Kidney tubule cell (primary cell): ENCODE measurements at places on chromosomes 16 and 17.
A peak's percentile ranks its signal among the peaks of the same experiment; 100 is the strongest.

- DNase-seq: no peak
These were observed 1.5 kb downstream of the HLF start for GRCh38 chr17:55266051-55266957.

- peak; percentile 52 for DNase-seq
These were observed 3.1 kb upstream of the HOXB2 start for GRCh38 chr17:48547808-48548522.

- no peak for DNase-seq
These were observed 138.4 kb downstream of the PRKCB start for GRCh38 chr16:23974223-23974622.

DNA sequence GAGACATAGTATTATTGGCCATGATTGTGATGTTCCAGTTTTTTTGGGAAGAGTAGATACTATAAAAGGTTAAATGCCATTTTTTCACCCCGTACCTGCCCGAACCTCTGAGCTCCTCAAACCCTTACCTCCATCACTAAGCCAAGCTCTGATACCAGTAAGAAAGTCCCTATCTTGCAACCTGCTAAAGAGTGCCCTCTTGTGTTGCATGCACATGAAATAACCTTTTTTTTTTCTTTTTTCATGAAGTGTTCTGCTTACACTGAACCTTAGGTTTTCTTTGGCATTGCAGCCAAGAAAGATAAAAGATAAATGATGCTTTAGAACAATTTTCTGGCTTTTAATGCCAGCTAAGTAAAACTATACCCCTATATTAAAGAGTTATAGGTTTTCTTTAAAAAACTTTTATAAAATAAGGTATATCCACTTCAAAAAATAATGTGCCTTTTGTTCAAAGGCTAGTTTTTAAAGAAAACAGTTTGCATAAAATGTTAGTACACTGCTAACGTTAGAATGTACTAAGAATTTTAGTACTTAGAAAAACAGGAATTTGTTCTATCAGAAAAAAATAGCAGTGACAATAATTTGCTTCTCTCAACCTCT is 295.3 kb upstream of the PMFBP1 start:
- peak; percentile 57 for DNase-seq

DNA sequence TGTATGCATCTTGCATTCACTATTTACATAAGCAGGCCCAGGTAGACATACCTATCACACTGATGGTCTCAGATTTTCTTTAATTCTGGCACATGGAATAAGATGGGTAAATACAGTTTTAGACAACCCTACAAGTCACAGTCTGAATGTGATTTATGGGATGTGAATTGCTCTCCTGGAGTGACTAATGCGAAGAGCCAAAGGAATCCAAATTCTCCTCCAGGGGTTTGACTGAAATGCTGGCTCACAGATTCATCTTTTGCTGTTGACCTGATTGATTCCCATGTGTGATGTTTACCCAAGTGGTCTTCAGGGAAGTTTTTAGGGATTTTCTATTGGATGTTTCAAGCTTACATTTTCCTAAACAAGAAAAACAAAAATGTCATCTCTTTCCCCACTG is 277.9 kb upstream of the MON1B start:
- DNase-seq: peak; percentile 42

DNA sequence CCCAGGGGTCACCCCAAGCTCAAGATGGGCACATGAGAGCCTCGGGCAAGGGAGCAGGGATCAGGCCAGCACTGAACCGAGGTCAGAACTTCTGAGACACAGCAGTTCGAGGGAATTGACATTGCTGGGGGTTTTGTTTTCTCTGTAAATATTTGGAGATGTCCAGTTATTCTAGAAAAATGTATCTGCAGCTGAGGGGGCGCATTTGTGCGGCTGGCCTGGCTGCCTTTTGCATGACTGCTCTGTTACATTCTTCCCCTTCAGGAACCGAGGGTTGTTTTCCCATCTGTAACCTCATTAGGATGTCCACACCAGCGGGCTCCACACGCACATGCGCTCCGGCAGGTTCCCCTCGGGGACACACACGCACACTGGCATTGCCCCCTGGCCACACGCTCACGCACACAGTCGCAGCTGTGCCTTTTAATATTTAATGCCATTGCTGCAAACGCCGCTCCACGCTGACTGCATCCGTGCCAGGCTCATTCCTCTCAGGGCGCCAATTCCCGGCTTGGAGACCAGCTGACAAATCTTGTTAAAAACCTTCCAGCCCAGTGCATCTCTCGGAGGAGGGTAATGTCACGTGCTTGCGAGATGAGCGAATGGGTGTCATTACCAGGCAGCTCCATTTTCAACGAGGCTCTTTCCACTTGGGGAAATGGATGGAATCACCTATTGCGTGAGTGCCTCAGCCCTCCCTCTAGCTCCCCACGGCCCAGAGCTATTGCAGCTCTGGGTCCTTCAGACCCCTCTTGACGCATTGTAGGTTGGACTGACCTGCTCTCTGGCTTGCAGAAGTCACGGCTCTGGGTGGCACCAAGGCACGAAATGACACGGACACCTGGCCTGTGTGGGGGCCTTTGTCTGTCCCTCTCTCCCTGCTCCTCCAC is 13.1 kb downstream of the CCR7 start:
- peak; percentile 46 for DNase-seq

DNA sequence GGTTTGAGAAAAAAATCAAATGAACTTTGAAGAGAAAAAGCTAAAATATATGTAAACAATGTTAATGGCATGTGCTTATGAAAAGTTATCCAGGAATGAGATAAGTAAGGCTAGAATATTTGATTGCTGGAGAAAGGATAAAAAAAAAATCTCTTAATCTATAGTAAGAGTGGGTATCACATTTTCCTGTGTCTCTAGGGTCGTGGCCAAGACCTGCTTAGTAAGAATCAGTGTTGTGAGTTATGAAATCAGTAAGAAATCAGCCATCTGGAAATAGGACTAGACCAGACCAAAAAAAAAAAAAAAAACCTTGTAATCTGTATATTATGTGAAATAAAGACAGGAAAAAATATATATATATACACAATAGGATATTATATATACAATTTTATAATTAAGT is 1153.9 kb downstream of the CDH11 start:
- no peak for DNase-seq

GRCh38 chr16:55494994-55495421 is 13.9 kb upstream of the LPCAT2 start:
- peak; percentile 55 for DNase-seq

DNA sequence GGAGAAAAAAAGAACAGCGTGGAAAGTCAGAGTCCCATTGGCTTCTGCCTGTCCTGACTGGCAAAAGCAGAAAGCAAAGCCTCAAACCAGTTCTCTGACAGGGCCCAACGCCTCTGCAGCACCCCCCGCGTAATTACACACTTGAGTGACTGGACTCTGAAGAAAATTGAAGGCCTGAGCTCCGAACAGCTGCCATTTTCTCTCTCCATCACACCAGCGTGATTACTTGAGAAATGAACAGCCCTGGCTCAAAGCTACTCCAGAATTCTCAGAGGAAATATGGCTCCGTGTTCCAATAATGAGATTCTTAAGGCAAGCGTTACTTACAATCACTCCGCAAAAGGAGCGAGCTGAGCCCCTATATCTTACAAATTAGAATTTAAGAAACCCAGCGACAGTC is 142.7 kb upstream of the C17orf78 start:
- DNase-seq: no peak

DNA sequence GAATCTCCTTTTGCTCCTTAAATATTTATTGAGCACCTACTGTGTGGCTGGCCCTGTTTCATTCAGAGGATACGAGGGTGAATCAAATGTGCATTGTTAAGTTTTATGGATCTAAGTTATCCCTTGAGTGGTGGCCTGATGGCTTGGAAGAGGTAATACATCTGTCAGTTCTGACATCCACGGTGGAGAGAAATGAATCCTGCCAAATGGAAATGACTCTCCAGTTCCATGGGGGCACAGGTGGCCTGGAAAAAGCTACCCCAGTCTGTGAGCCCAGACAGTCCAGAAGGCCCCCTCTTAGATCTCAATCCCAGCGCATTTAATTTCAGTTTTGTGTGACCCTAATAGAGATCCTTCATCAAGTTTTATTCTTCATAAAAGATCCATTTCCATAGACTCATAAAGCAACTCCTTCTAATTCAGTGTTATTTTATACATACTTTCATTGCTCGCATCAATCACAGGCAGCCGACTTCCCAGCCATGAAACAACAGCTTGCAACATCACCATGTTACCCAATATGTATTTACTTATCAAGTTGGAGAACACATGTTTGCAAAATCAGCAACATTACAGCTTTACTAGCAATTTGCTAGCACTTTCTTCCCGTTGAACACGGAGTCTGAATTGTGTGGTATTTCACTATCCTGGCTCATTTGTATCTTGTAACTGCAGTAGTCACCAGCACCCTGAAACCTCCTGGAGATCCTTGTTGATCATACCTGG is 334.8 kb upstream of the HSBP1 start:
- no peak for DNase-seq

DNA sequence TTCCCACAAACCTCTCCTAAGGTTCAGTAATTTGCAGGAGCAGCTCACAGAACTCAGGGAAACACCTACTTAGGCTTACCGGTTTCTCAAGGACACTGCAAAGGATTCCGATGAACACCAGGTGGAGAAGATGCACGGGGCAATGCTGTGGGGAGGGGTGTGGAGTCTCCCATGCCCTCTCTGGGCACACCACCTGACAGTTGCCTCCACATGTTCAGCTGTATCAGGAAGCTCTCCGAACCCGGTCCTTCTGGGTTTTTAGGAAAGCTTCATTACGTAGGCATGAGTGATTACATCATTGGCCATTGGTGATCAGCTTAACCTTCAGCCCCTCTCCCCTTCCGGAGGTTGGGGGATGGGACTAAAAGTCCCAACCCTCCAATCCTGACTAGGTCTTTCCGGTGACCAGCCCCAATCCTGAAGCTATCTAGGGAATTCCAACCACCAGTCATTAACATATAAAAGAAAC is 21.6 kb downstream of the C17orf58 start:
- no peak for DNase-seq

- no peak for DNase-seq
These were observed 9.9 kb upstream of the SMIM36 start for GRCh38 chr17:55521186-55521585.

DNA sequence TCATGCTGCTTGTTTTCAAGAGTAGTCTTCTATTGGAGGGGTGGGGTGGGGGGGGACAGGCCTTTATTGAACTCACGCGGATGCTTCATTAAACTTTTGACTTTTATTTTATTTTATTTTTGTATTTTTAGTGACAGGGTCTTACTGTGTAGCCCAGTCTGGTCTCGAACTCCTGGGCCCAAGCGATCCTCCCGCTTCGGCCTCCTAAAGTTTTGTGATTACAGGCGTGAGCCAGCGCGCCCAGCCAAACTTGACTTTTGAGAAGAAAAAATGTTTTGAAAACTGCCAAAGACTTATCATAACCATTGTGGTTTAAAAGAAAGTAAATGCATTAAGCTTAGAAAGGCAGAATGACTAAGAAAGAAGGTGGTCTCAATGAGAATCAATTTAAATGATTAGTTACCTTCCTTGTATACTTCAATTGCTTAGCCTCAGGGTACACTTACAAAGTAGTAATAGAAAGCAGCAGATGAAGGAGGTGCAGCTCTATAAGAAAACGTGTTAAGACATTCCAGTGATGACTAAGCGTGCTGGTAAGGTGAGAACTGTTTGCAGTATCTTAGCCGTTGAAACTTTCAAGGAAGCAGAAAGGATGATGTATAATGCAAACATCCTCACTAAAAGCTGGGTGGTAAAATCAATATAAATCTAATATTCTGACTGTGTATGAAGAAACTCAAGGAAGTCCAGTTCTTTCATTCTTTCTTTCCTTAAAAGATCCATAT is 1.2 kb downstream of the AP2B1 start:
- DNase-seq: peak; percentile 91
